Ammon's horn (tissue), 1 donor: ENCODE measurements at places on chromosomes 13 and 19.

- no peak for DNase-seq
These were observed 10.2 kb upstream of the KPTN start for GRCh38 chr19:47494211-47494547.

- no peak for DNase-seq
These were observed 12.9 kb downstream of the CC2D1A start for GRCh38 chr19:13918726-13919411.

- DNase-seq, result no peak
These were observed 109.2 kb downstream of the ZNF486 start for GRCh38 chr19:20276011-20276731.

DNA sequence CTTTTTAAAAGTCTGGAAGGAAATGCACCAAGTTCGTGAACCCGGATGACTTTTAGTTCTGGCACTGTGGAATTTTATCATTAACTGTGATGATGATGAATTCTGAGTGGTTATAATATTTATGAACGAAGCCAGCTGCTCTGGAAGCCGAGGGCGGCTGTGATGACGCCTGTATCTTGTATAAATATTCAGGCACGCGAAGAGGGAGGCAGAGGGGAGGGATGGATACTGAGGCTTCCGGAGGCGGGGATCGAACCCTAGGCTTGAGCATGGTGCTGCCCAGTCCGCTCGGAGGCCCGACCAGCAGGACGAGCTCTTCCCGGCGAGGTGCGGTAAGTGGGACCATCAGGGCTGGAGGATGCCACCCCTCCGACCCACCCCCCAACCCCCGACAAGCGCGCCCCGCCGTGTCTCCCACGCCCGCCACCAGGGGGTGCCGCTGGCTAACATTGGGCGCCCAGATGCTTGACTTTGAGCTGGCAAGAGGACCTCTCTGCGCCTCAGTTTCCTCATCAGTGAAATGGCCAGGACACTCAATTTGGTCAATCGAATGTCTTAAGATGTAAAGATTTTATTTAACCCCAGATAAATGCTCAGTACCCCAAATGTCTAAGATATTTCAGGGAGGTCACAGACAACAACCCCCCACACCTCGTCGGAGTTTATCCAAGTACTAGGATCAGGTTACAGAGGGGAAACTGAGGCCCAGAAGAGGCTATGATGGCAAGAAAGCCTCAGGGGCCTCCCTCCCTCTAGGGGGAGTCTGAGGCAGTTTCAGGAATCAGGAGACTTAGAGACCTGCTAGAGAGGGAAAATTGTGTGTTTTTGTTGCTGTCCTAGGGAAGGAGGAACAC is 4.5 kb upstream of the RAB3A start:
- DNase-seq, result no peak

- peak; percentile 72 for DNase-seq
These were observed 11.3 kb downstream of the STAP2 start for GRCh38 chr19:4327252-4327876.

DNA sequence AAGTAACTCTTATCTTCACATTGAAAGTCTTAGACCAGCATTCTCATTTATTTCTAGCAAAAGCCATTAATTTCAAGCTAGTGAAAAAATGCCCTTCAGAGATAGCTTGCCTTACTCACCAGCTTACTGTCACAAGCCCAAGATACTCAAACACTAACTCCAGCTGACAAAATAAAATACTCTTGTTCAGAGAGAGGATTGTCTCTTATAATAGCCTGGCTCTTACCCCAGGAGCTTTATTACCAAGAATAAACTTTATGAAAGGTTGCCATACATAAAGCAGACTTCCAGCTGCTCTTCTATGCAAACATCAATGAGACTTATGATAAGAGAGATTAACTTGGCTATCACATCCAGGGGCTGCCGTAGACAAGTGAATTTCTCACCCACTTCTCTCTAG is 53.6 kb downstream of the XPO4 start:
- no peak for DNase-seq

- peak; percentile 84 for DNase-seq
These were observed 7.7 kb downstream of the KDM4B start for GRCh38 chr19:4976401-4977298.

DNA sequence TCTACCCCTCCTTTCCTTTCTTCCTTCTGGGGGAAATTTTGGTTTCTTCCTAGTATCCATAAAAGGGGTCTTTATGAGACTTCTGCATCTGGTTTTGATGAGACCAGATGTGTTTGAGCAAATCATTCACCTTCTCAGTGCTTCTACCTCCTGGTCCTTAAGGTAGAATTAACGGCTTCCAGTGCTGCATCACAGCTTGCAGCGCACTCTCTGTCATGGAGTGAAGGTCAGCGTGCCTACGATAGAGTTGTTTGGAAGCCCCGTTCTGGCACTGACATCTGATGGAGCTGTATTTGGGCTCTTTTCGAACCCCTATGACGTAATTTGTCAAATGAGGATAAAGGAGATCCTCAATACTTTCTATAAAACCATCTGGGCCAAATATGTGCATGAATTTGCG is 164.2 kb downstream of the MTUS2 start:
- DNase-seq, result no peak

- no peak for DNase-seq
These were observed 195.0 kb upstream of the SLITRK1 start for GRCh38 chr13:84077271-84077670.

- DNase-seq, result no peak
These were observed 50.6 kb upstream of the PCDH20 start for GRCh38 chr13:61466280-61466679.

DNA sequence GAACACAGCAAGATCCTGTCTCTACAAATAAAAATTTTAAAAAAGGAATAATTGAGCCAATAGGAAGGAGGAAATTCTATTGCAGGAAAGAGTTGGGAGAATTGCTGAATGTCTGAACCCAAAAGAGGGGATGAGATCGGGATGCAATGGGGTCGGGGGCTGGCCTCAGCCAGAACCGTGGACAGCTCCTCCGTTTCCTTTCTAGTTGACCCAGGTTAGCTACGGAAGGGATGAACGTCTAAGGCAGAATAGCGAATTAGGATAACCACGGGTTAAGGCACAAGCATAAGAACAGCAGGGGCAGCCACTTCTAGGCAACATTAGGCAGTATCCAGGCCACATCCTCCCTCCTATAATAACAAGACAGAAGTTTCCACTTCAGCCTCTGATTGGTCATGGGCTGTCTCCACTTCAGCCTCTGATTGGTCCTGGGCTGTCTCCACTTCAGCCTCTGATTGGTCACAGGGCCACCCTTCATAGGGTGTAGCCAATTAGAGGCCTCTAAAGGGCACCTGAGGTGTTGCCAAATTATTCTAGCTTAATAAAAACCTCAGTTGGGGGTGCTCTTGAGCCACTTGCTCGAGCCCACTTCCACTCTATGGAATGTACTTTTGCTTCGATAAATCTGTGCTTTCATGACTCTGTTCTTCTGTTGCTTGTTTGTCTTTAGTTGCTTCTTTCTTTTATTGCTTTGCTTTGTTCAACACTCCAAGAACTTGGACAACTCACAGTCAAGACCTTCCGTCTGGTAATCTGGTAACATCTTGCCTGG is 24.9 kb upstream of the TPM4 start:
- DNase-seq, result no peak

GRCh38 chr19:21115430-21115829 is 26.4 kb upstream of the ZNF431 start:
- DNase-seq, result no peak

GRCh38 chr13:100125946-100126345 is 37.1 kb downstream of the PCCA start:
- no peak for DNase-seq

DNA sequence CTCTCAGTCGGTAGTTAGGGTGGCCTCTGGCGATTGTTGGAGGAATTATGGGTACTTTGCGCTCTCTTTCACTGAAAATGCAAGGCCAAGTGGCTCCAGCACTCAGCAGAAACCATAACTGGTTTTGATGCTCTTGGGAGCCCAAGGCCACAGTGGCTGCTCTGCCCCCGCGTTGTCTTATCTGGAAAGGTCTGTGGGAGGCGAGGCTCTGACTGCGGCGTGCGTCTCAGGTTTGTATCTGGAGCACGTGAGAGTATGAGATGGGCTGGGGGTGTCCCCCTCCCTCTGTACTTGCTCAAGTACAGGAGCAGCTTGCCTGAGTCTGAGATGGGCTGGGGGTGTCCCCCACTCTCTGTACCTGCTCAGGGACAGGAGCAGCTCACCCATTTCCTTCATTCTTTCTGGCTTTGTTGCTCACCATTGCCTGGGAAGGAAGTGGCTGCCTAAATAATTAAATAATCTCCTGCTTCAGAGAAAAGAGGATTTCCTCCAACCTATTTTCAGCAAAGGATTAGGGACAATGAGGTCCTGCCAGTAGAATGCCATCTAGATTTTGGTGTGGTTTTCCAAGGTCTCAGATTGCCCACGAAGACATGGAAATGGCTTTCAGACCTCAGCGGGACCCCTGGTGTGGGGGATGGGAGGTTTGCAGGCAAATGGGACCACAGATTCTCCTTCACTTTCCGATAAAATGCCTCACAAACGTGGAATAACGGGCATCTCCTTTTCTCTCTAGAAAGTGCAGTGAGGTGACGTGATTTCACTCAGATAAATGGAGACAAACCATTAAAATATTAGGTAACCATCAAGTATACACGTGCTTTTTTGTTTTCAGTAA is 14.7 kb downstream of the ATP11A start:
- no peak for DNase-seq

- no peak for DNase-seq
These were observed 5.5 kb downstream of the ARRDC5 start for GRCh38 chr19:4897146-4897545.

- DNase-seq, result no peak
These were observed 190.0 kb upstream of the GPR12 start for GRCh38 chr13:26950546-26950945.

GRCh38 chr13:103531278-103531677 is 465.1 kb upstream of the SLC10A2 start:
- no peak for DNase-seq

DNA sequence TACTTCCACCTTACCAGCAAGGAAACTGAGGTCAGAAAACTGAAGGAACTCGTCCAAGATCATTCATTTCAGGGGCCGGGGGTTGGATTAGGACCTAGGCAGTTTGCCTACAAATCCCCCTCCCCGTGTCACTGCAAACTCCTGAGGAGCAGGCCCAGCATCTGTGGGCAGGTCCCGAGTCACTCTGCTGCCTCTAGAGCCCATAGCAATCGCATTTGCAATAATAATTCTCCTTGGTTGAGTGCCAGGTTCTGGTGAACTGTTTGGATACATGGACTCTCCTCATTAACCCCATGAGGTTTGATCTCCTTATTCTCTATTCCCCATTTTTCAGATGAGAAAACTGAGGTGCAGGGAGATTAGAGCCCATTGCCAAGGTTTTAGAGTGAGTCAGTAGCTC is 903 bp downstream of the PIN1 start:
- DNase-seq, result no peak

DNA sequence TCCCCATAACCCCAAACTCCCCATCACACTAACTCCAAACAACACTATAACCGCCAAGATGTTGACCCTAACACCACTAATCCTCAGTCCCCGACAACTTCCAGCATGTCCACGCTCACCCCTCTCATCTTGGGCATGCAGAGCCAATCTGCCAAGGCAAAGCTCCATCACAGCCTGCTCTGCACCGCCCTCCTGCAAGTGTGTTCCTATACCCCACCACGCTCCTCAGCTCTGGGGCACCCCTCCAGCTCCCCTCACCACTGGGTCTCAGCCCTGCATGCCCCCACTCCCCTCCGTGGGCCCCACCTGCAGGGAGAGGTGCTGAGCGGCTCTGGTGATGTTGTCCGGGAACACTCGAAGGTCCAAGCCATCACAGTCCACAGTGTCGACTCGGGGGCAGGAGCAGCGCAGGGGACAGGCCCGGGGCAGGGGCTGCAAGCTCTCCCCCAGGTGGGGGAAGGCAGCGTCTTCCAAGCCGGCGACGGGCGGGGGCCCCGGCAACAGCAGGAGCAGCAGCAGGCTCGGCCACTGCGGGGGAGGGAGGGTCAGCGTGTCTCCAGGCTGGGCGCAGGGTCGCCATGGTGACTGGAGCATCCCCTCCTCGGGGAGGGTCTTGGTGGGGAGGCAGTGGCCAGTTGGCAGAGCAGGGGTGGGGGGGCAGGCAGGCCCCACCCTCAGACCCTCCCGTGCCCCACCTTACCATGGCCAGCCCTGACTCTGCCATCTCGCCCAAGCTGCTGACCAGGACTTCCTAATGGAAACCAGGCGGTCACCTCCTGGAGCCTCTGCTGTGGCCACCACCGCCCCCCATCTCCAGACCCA is 527 bp downstream of the PODNL1 start:
- DNase-seq, result no peak

- no peak for DNase-seq
These were observed 1.2 kb upstream of the SBK2 start for GRCh38 chr19:55538132-55538531.

DNA sequence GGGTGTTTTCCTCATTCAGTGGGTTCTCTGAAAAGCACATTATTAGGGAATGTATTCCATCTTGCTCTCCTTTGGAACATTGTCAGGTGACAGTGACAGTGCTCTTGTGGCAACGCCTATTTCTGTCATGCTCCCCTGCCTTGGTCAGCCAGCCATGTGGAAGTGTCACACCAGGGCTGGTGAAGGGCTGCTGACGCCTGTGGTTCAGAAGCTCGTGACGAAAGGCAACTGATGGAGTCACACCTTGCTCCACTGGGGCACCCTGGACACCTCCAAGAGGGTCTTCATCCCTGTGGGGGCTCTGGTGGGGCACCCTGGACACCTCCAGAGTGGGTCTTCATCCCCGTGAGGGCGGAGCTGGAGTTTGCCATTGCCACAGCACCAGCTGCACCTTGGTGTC is 68.9 kb upstream of the GPR183 start:
- DNase-seq, result no peak

DNA sequence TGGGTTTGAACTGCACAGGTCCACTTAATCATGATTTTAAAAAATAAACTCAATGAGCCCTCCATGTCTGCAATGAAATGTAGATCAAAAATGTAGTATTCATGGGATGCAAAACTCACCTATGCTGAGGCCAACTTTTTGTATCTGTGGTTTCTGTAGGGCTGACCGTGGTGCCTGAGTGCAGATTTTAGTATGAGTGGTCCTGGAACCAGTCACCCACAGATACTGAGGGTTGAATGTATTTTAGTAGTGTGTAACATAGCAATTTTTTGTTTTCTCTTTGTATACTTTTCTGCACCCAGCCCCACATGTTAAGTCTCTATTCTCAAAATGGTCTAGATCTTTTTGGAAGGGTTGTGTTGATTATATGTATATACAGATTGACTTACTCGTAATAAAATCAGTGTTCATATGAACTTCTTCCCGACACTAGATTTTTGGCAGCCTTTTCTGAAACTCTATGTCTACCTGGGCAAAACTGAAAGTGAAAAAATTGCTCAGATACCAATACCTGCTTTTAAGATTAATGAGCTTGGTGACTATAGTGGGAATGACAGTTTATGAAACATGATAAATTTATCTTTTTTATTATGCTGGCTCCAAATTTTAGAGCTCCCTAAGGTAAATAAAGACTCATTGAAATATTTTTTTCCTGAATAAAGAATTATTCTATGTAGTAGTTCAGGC is 51.6 kb downstream of the DNAJC15 start:
- no peak for DNase-seq
